ENCODE measurements at places on chromosomes 1 and 21. TPM values are rescaled to one million over a fixed set of nuclear protein-coding genes. Genes with fewer than 3 reads are reported as not detected.

The PLPP3 gene
- total RNA-seq, result not detected

The SH3BGR gene
- total RNA-seq, result 0.89 TPM

The SH2D2A gene
- total RNA-seq, result 56.3 TPM

The ESRRG gene
- total RNA-seq, result not detected

The FAM72B gene
- total RNA-seq, result 25.6 TPM

The PGM1 gene
- 38.7 TPM for total RNA-seq

The SLC27A3 gene
- total RNA-seq, result 22.2 TPM

The C1orf50 gene
- 9.4 TPM for total RNA-seq

The LEFTY2 gene
- not detected for total RNA-seq

The CD160 gene
- total RNA-seq, result not detected

The AGBL4 gene
- total RNA-seq, result not detected
